ENCODE measurements at places on chromosomes 5 and 9.

DNA sequence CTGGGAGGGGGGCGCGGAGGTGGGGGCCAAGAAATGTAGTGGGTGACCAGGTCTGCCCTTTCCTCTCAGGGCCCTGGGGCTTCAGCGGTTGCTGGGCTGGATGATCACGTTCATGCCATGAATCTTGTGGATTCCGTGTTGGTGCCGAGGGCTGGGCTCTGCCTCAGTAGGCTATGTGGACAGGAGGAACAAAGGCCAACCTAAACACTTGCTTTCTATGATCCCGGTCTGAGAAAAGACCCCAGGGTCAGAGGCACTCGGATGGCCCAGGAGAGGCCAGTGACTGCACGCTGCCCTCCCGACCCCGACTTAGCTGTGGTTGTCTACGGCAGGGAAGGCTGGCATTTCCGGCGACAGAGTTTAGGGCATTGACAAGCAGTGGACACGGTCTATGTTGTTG lies 26.6 kb downstream of the PHF2 start:
- no peak for ATAC-seq

DNA sequence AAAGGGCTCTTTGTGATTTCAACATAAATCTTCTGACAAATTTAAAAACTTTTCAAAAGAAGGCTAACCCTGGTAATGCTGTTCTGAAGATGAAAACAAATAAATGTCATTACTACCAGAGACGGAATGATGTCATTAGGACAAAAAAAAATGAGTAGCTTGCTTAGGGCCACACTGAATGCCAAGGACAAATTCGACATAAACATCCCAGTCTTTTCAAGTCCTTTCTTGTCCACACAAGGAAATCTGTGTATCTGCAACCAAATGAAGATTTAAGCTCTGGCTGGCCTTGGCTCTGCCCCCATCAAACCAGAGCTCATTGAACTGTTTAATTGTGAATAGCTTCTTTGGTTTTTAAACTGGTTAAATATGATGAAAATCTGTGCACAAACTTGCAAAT lies 592.7 kb downstream of the TLE1 start:
- peak; percentile 60 for ATAC-seq

GRCh38 chr5:172561151-172561550 lies 79.9 kb upstream of the NEURL1B start:
- no peak for ATAC-seq

DNA sequence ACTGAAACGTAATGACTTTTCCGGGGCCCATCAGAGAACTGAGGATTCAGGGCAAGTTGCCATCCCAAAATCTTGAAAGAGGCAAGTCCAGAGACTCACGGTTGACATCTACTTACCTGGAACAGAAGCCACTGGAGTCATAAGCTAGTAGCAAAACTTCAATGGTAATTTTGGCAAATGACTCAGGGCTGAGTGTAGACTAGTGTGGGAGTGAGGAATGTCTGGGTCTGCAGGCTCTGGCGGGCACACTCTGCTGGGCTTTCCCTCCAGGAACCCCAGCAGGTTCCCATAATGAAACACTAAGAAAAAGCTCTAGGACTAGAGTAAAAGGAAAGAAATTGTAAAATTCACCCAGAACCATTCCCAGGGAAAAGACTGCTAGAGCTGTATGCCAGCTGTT lies 122.9 kb upstream of the NFIL3 start:
- ATAC-seq = no peak

DNA sequence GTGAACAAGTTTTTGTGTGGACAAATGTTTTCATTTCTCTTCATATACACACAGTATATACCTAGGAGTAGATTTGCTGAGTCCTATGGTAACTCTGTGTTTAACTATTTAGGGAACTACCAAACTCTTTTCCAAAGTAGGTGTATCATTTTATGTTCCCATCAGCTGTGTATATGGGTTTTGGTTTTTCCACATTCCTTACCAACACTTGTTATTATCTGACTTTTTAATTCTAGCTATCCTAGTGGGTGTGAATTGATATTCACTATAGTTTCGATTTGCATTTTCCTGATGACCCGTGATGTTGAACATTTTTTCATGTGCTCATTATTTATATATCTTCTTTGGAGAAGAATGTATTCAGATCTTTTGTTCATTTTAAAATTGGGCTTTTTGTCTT lies 3.7 kb downstream of the RGS3 start:
- ATAC-seq = no peak

DNA sequence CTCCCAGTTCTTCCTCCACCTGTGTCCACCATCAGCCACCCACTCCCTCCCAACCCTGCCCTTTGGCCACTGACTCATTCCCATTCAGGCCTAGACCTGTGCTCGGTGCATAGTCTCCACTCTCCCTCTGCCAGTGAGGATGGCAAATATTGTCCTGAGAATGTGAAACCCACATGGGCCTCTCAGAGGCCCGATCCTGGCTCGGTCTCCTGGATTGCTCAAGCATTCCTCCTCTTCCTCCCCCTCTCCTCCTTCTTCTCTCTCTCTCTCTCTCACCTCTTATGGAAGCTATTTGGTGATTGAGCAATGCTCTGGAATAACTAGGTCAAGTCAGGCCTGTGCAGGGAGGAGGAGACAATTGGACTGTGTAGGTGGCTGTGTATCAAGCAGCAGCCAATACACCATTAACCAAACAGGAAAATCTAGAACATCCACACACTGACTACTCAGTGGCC lies 99.9 kb downstream of the KLF4 start:
- ATAC-seq = no peak

DNA sequence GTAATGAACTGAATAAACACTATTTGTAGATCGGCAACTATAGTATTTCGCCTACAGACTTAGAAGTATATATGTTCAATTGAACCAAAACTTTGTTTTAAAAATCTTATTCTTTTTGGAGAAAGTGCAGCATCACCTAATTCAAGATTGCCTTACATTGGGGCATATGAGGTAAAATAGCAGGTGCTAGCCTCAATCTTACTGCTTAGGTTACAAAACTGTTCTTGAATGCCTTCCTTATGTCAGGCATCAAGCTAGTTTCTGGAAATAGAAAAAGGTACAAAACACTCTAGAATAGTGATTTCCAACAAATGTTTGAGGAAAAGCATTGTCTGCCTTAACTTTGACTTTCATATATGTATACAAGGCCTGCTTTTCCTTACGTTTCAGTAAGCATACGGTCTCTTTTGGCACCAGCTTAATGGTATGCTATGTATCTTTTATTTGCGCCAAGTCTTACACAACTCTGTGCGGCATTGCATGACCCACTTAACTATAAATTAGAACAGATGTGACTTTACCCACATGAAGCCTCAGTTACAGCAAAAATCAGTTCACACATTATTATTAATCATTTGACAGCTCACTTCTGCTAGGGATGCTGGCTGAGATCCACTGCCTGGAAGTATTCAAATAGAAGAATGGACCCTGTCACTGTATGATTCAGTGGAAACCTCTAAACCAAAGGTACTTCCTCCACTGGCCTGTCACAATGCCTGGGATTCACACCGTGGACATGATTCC lies 174.1 kb downstream of the PRELID2 start:
- ATAC-seq = peak; percentile 97

DNA sequence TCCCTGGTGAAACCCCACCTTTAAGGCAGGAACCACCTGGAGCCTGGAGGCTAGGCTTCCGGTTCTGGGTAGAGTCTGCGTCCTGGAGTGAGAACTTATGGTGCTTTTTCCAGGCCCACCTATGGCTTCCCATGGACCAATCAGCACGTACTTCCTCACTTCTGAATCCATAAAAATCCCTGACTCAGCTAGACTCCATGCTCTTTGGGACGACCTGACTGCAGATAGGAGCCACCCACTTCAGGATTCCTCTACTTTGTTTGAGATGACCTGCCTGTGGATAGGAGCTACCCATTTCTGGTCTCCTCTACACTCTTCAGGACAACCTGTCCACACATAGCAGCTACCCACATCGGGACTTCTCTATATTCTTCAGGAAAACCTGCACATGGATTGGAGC lies 168.8 kb upstream of the IRX2 start:
- no peak for ATAC-seq

GRCh38 chr9:136542241-136543040 lies 3.4 kb downstream of the NOTCH1 start:
- no peak for ATAC-seq

- no peak for ATAC-seq
These were observed 189.6 kb upstream of the SEMA6A start for GRCh38 chr5:116763987-116764866.

GRCh38 chr5:172866802-172867748 lies 33.0 kb downstream of the ERGIC1 start:
- no peak for ATAC-seq

DNA sequence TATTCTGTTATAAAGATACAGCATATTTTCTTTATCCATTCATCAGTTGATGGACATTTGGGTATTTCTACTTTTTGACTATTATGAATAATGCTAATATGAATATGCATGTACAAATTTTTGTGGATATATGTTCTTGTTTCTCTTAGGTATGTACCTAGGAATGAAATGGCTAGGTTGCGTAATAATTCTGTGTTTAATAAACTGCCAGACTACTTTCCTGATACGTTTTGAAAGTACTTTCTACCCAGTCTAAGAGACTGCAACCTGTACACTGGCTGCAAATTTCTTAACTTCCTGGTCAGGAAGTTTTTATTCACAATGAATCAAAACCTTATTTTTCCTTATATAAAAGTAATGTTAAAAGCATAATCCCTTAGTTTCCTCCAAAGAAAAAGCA lies 93.9 kb upstream of the STARD4 start:
- ATAC-seq = no peak

- ATAC-seq = peak; percentile 44
These were observed 402.3 kb downstream of the DEPDC1B start for GRCh38 chr5:60297658-60298057.

DNA sequence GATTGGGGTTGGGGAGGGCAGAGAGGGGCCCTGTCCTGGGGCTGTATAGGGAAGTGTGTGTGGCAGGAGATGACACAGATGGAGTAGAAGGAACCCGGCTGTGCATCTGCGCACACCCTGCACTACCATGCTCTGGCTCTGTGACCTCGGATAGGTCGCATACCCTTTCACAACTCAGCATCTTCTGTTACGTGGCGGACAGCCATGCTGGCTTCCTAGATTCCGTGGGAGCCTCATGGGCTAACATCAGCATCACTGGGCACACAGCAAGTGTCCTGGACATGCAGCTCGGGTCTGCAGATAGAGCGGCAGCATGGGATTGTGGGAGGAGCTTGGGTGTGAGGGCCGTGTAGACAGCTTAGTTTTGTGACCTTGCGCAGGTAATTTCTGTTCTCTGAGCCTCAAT lies 9.2 kb downstream of the ARPC5L start:
- ATAC-seq = no peak

DNA sequence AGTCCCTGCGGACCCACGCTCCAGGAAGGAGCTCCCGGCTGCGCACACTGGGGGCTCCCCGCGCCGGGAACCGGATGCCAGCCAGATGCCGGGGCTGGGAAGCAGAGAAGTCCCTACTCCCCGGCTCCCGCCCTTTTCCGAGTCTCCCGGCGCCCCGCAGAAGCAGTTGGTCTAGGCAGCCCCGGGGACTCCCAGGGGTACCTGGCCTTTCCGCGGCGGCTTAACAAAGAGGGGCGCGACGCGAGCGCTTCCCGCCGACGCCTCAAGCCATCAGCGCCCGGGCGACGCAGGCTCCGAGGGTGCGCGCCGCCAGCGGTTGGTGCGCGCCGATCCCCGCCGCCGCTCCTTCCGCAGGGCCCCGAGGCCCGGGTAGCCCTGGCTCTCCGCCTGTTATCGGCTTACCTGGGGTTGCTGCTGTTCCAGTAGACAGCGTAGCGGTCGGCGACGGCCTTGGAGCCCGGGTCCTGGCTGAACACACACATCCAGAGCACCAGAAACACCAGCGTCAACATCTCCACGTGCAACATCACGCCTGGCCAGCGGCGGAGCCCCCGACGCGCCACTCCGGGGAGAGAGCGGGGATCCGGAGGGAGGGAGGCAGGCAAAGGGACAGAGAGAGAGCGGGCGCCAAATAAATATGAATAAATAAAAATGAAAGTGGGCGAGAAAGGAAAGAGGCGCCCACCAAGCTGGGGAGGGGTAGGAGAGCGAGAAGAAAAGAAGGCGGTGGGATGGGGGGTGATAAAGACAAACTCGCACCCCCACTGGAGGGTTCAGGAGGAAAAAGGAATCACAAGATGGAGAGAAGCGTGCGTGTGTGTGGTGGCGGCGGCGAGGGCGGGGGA lies 428 bp downstream of the EFNA5 start:
- peak; percentile 1 for ATAC-seq

- peak; percentile 54 for ATAC-seq
These were observed 105.6 kb downstream of the TENT4A start for GRCh38 chr5:6818594-6819511.

- no peak for ATAC-seq
These were observed 153.6 kb downstream of the DRD1 start for GRCh38 chr5:175290379-175290778.

DNA sequence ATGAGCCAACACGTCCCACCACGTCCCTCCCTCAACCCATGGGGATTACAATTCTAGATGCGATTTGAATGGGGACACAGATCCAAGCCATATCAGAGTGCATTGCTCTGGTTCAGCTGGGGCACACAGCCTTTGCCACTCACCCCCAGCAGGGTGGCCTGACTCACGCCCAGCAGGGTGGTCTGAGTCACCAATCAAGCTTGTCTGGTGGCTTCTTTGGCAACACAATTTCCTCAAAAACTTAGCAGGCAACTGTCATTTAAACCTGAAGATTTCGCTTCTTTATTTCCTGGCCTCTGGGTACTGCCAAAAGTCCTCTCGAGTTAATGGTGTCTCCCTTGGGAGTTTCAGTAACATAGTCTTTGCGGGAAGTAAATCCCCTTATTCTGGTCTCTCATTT lies 16.3 kb upstream of the SEMA5A start:
- ATAC-seq = no peak

DNA sequence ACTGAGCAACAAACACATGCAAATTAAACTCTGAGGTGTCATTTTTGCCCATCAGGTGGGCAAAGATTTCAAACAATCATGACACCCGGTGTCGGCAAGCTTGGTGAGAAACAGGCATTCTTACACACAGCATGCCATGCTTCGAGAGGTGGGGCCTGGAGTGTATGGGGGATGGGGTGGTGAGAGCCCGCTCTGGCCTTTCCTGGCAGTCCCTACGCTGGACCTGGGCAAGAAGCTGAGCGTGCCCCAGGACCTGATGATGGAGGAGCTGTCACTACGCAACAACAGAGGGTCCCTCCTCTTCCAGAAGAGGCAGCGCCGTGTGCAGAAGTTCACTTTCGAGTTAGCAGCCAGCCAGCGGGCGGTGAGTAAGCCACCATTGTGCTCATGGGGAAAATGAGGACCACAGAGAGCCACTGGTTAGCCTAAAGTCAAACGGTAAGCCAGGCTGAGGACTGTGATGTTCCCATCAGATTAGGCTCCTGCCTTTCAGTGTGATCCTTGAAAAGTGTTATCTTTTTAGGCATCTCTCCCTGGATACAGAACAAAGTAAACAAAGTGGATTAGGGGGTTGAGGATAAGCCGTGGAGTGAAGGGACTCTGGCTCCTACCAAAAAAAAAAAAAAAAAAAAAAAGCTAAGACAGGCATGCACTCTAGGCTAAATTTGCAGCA lies 9.4 kb downstream of the MYOZ3 start:
- no peak for ATAC-seq

GRCh38 chr5:89534331-89534730 lies 651.3 kb upstream of the MEF2C start:
- no peak for ATAC-seq

GRCh38 chr9:124342402-124342775 lies 72.9 kb downstream of the PSMB7 start:
- ATAC-seq = no peak

GRCh38 chr5:176882567-176882903 lies 16.6 kb downstream of the HK3 start:
- ATAC-seq = no peak

GRCh38 chr5:80248378-80248777 lies 7.5 kb downstream of the SERINC5 start:
- no peak for ATAC-seq

- peak; percentile 67 for ATAC-seq
These were observed 59.6 kb downstream of the ARHGAP26 start for GRCh38 chr5:142829801-142830220.

GRCh38 chr9:97980479-97980803 lies 2.7 kb upstream of the ANP32B start:
- no peak for ATAC-seq
